ENCODE measurements at places on chromosomes 1 and 21.
A peak's percentile ranks its signal among the peaks of the same experiment; 100 is the strongest.

DNA sequence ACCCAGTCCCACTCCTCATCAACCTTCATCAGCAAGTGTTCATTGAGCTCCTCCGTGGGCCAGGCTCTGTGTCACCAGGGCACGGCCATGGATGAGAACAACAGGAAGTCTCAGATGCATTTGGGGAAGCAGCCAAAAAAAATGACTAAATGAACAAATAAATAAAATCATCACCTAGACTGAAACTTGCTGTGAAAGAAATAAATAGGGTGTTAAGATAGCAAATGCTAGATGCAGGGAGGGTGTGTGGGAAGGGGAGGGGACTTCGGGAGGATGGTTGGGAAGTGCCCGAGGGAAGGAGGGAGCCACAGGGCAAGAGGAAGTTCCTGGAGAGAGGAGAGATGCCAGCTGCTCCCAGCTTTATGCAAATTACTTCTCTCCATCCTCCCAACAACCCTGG lies 696.7 kb downstream of the PTPRU start:
- peak; percentile 20 for DNase-seq

DNA sequence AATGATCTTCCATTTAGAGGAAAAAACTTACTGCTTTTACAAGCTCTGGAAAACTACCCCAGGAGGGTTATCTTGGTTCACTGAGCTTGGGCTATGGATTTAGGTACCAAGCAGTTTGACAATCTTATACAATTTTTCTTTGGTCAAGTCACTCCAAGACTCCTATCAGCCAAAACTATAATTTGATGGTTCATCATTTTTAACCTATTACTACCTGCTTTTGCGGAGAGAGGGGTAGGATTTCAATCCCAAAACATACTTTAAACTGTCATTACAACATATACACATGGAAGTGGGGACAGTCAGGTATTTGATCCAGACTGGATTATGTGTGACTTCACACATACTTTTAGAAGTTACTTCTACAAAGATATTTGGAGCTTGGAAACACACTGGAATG lies 71.8 kb downstream of the RUNX1 start:
- DNase-seq = no peak

- DNase-seq = no peak
These were observed 41.6 kb downstream of the CD58 start for GRCh38 chr1:116529199-116529631.

DNA sequence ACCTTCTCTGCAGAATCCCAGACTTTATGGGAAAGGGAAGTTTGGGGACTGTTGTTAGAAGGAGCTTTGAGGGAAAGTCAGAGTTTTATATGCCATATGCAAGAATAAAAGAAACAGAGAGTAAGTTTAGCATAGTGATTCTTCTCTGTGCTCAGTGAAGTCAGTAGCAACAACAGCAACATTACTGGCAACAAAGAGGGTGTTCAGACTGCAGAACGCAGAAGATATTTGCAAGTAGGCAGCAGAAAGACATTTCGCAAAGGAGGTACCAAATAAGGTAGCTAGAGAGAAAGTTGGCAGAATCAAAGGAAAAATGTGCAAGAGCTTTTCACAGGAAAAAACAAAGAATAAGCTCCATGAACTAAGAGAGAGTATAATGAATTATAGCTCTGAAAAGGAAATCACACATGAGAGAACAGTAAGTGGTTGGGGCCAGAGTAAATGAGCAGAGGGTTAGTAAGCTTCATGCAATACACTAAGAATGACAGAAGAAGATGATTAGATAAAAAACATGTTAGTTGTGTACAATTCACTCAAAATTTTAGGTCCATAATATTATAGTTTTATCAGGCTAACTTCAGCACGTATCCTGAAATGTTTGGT lies 98.1 kb downstream of the NEGR1 start:
- DNase-seq = no peak

- DNase-seq = no peak
These were observed at the start of gene PTPN22 for GRCh38 chr1:113871597-113872113. PTPN22 (minus strand) TSS chr1:113871712.

DNA sequence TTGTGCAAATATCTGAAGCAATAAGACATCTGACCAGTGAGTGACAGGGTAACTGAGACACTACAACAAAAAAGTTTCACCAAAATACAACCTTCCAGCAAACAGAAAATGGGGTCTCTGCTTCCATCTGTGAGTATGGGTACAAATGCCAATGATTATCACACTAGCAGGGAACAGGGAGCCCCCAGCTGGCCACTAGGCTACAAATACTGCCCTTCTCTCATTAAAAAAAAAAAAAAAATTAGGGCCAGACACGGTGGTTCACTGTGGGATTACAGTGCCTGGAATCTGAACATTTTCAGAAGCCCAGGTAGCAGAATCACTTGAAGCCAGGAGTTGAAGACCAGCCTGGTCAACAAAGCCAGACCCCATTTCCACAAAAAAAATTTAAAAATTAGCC lies 48.4 kb upstream of the EDARADD start:
- DNase-seq = peak; percentile 2

- peak; percentile 49 for DNase-seq
These were observed 12.0 kb downstream of the OR2M4 start for GRCh38 chr1:248243204-248243603.

DNA sequence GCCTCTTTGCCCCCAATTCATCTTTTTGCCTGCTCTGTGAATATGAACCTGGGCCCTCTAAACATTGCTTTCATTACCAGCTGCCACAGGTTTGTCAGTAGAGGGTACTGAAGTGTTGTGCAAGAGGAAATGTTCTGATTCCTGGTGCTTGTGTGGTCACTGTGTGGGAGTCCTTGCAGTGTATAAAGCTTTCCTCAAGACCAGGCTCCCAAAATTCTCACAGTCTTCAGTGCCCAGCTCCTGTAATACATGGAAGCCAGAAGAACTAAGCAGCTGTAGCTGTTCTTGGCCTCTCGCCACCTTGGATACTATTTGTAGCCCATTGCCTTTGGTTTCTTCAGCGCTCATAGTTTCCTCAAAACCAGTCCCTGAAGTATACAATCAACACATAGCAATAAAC lies 1046.2 kb downstream of the BRINP3 start:
- no peak for DNase-seq

- no peak for DNase-seq
These were observed 44.8 kb upstream of the FBXO28 start for GRCh38 chr1:224069138-224069537.

DNA sequence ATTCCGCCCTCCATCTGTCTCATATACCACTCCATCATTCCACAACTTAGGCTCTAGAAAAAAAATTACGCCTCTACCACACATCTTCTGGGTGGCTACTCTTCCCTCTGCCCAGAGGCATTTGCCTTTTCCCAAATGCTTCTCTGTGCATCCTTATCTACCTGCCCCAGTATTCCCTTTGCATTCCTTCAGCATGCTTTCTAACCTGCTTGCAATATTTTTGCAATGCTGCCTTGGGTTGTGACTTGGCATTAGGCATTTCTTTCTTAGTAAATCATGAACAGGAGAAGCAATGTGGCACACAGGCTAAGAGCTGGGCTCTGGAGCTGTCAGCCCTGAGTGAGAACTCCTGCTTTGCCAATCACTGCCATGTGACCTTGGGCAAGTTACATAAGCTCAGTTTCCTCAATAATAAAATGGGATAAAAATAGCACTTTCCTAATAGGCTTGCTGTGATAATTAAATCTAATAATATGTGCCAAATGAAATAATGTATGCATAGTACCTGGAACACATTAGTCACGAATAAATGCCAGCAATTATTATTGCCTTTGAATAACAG lies 276.0 kb downstream of the ASTN1 start:
- no peak for DNase-seq

- DNase-seq = no peak
These were observed 102.3 kb upstream of the ZNF648 start for GRCh38 chr1:182163821-182164223.

- DNase-seq = no peak
These were observed 8.2 kb downstream of the FAM131C start for GRCh38 chr1:16065269-16065576.

DNA sequence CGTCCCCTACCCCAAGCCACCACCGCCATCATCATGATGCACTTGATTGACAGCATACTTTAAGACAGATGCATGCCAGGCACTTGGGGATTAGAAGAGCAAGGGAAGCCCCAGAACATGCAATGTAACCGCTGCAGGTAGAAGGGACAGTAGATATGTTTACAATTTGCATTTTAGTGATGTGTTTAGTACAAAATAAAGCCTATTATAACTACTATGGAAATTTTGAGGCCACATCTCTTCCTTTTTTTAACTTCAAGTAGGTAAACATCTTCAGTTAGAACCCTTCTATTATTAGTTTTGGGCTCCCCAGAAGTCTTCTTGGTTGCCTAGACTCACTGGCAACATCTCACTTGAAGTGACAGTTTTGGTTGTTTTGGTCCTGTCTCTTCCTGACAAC lies 25.3 kb downstream of the CR1L start:
- DNase-seq = no peak

- no peak for DNase-seq
These were observed 173.8 kb downstream of the RASAL2 start for GRCh38 chr1:178267646-178268094.

DNA sequence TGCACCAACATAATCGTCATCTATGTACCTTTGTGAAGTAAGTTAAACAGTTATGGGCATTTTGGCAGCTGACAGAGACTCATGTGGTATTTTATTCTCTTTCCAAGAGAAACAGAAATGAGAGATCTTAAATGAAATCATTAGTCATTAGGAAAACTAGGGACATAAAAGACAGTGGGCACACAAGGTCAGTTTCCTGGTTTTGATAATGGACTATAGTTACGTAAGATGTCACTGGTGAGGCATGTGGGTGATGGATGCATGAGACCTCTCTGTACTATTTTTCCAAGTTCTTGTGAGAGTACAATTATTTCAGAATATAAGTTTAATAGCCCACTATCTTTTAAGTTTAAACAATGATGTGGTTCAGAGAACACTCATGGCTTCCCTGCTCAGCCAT lies 216.9 kb downstream of the APP start:
- DNase-seq = no peak

DNA sequence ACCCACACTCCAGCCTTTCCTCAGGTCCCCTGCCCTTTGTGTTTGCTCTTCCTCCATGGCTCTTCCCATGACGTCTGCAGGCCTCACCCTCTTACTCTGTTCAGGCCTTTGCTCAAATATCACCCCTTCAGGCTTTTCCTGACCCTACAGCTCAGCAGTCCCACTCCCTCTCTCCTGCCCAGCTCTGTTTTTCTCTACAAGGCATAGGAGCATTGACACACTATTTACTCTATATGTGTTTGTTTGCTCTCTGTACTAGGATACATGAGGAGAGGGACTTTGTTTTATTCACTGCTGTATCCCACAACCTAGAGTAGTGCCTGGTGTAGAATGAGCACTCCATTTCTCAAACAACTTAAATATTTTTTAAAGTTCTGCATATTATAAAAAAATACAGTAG lies 107.4 kb upstream of the COA6 start:
- no peak for DNase-seq

DNA sequence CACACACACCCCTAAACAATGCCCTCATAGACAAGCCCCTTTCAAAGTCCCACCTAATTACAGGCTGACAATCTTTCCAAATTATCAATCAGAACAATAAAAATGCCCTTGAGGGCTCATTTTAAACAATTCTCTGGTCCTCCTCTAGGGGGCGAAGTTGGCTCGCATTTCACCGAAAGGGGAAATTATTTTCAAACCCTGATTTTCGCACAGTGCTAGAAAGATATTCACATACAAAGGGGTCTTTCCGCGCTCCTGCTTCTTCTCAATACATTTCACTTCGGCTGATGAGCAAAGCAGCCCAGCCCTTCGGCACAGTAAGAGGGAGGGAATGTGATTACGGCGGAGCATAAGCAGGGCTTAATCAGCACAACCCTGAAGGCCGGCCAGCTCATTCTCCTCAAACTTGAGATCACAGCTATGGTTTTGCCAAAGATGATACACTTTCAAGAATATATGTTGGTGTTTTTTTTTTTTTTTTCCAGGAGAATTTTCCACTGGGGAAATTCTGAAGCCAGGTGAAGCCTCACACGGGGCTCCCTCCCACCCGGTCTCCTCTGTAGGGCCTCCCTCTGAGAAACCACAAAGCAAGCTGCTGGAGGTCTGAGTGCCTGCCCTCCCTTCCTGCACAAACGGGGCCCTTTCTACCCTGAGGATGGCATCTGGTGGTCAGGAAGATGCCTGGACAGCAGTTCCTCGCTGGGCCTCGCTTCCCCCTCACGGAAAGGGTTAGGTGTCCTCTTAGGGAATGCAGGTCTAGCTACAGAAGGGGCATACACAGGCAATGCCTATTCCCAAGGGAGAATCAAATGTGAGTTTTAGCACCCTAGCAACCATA lies 66.9 kb downstream of the GNG12 start:
- peak; percentile 26 for DNase-seq

All from NCI-H2171 treated with DMSO at 0.1 percent for 48 hours (cell line).